Pulmonary artery endothelial cell (primary cell): ENCODE measurements at places on chromosomes 7 and 10. TPM values are rescaled to one million over a fixed set of nuclear protein-coding genes. Genes with fewer than 3 reads are reported as not detected.

The SH2D4B gene
- total RNA-seq = under 0.01 TPM in 1 of 2 replicates, not detected in the other

The CTBP2 gene
- 92.1 and 129 TPM in 2 replicates for total RNA-seq

The GBF1 gene
- 18.1 and 24.7 TPM in 2 replicates for total RNA-seq

The VWC2 gene
- total RNA-seq = not detected in 2 replicates

The WEE2 gene
- total RNA-seq = not detected in 2 replicates

The GNAT3 gene
- total RNA-seq = not detected in 2 replicates

DNA sequence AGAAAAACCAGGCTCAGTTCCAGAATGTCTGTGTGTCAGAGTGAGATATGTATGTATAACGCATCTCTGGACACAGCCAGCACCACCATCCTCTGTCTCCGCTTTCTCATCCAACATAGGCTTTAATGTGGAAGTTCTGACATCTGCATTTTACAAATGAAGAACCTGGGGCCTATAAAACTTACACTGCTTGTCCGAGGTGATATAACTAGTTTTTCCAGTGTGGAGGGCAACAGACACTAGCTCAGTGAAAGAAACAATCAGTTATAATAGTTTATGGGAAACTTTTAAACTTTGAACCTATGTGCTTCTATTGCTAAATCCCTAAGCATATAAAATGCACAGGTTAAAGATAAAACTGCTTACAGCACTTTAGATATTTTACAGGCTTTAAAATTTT, 208.7 kb downstream of the CRPPA start:
- DNase-seq = no peak

DNA sequence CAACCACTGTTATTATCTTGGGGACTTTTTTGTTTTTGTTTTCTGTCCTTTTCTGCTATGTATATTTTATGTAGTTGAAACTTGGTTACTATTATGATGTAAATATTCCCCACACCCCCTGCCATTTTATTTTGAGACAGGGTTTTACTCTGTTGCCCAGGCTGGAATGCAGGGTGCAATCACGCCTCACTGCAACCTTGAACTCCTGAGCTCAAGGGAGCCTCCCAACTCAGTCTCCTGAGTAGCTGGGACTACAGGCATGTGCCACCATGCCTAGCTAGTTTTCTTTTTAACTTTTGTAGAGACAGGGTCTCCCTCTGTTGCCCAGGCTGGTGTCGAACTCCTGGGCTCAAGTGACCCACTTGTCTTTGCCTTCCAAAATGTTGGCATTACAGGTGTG, 18.0 kb downstream of the GSTO2 start:
- DNase-seq = no peak

DNA sequence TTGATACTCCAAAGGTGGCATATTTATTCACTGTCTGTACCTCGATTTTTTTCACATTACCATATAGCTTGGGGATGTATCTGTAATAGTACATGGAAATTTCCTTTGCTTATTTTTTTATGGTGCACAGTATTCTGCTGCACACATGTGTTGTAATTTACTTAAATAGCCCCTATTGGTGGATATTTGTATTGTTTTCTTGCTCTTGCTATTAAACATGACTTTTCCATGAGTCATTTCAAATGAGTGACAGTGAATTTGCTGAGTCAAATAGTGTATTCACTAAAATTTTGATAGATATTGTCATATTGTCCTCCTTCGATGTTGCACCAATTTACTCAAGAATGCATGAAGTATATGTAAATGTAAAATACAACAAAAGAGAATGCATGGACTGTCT, 122.7 kb upstream of the STEAP4 start:
- DNase-seq = no peak

DNA sequence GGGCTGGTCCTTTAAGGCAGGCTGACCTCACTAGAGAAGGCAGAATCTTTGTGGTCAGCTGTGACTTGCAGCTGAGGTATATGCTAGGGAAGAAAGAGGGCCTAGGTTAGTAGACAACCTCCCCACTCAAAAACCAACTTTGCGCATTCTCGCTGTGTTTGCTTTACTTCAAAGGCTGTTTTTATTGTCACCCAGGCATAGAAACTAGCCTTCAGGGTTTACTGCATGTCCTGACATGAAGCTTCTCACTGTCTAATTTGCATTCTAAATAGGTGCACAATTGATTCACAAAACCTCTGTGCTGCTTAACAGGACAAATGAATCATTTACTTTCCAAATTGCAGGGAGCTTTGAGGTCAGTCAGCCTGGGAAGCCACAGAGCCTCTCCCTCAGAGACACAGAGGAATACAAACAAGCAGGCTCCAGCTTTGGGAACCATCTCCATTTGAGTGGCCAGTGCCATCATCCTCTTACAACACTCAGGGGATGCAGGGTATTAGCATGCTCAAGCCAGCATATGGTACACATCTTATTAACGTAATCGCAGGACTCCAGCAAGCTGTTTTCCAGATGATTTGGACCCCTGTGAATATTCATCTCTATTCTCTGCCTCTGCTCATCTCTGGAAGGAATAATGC, 596.4 kb upstream of the GHITM start:
- no peak for DNase-seq

- no peak for DNase-seq
Observed at GRCh38 chr7:146067880-146068279, 48.7 kb upstream of the CNTNAP2 start.

DNA sequence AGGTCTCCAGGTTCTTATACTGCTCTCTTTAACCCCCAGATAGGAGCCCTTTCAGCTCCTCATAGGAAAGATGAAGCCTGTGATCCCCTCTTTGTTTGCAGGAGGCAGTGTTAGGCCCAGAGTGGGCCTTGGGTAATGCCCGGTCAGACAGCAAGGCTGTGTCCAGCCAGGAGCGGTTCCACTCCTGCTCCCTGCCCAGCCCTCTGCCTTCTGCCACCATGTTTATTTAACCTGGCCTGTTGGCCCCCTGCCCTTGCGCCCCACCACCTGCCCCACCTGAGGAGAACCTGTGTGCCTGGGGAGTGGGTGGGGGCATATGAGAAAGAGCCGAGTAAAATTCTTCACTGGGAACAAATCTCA, 24.3 kb downstream of the CDH23 start:
- no peak for DNase-seq

- no peak for DNase-seq
Observed at GRCh38 chr7:158281441-158281840, 306.2 kb downstream of the PTPRN2 start.

DNA sequence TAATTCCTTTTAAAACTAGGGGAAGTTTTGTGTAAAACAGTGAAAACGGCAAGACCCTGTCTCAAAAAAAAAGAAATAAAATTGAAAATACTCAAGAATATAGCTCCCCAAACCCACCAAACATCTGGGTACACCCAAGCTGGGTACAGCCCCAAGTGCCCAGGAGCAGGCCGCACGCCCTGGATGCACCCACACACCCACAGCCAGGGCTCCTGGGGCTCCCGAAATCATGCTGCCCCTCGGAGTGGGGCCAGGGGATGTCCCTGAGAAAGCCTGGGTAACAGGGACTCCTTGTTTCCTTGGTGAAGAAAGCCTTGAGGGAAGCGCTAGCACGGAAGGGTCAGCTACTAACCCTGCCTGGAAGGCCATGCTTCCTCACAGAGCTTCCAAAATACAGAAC, 10.1 kb downstream of the BNIP3 start:
- no peak for DNase-seq

DNA sequence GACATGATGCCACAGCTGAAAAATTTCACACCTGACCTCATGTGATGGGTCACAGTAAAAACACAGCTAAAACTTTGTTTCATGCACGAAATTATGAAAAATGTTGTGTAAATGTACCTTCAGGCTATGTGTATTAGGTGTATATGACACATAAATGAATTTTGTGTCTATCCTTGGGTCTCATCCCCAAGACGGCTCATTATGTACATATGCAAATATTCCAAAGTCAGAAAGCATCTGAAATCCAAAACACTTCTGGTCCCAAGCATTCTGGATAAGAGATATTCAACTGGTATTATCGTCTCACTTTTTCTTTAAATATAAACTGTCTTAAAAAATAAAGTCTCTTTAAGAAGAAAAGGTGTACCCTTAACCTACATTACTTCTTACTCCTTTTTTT, 145.4 kb downstream of the ATXN7L1 start:
- DNase-seq = no peak

- DNase-seq = no peak
Observed at GRCh38 chr7:148422030-148422429, 168.5 kb upstream of the C7orf33 start.

GRCh38 chr10:54530299-54530698, 270.7 kb downstream of the PCDH15 start:
- DNase-seq = no peak

GRCh38 chr7:129072479-129073011, 17.6 kb upstream of the TNPO3 start:
- DNase-seq = no peak

DNA sequence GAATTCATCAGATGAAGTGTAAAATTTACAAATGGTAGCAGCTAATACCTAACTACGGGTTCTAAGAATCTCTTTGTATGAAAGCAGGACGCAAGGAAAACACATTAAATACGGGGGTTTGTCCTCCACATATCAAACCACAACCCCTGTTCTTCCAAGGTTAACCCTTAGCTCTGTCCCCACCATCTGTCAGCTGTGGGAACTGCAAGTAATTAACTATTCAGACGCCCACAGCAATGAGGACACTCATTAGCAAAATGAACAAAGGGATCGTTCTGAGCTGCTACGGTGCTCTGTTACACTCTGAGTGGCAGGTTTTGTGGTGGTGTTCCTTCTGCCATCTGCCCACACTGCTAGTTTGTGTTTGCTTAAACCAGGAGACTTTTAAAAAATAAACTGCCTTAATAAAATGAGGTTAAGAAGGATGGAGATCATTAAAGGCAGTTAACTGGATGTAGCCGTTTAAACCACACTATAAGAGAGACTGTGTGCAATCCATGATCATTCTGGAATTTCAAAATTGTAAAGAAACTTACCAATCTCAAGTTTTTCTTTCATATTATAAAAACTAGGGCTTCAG, 51.4 kb downstream of the C10orf67 start:
- DNase-seq = no peak
